ENCODE measurements at places on chromosomes 1 and 21.
A peak's percentile ranks its signal among the peaks of the same experiment; 100 is the strongest.

DNA sequence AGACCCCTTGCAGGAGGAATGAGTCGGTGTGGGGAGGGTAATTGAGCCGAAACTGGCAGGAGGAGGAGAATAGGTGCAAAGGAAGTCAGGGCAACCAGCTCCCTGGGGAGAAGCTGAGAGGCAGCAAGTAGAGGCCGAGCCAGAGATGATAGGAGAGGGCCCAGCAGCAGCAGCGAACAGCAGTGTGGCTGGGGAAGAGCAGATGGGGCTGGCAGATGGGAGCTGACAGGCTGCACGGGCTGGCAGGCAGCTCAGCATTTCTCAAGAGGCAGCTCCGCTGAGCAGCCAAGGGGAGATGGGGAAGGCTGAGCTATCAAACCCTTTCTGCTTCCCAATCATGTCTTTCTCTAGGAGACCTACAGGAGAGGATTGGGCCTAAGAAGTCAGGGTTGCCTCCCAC lies 158.2 kb downstream of the TRIM33 start:
- DNase-seq = peak; percentile 27

DNA sequence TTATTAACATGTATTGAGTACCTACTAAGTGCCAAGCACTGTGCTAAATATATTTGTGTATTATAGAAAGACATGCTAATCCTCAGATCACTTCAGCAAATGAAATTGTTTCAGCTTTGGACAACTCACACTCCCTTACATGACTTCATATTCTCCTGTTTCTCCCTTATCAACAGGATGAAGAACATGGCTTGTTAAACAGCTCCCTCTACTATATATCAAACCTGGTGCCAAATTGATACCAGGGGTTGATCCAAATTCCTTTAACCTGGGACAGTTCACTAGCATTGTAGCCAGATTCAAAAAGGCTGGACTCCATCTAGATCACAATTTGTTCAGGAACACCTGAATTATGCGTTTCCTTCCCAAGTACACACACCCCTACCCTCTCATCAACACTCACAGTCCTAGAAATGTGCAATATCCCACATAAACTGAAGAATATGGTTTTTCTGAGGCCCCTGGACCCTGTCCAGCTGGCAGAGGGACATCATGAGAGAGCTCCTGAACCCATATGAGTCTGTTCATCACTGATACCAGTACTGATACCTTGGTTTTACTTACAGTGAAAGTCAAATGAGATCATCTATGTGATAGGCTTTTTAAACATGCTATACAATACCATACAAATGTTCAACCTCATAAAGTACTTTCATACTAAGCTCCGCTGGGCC lies 47.0 kb upstream of the PALMD start:
- no peak for DNase-seq

DNA sequence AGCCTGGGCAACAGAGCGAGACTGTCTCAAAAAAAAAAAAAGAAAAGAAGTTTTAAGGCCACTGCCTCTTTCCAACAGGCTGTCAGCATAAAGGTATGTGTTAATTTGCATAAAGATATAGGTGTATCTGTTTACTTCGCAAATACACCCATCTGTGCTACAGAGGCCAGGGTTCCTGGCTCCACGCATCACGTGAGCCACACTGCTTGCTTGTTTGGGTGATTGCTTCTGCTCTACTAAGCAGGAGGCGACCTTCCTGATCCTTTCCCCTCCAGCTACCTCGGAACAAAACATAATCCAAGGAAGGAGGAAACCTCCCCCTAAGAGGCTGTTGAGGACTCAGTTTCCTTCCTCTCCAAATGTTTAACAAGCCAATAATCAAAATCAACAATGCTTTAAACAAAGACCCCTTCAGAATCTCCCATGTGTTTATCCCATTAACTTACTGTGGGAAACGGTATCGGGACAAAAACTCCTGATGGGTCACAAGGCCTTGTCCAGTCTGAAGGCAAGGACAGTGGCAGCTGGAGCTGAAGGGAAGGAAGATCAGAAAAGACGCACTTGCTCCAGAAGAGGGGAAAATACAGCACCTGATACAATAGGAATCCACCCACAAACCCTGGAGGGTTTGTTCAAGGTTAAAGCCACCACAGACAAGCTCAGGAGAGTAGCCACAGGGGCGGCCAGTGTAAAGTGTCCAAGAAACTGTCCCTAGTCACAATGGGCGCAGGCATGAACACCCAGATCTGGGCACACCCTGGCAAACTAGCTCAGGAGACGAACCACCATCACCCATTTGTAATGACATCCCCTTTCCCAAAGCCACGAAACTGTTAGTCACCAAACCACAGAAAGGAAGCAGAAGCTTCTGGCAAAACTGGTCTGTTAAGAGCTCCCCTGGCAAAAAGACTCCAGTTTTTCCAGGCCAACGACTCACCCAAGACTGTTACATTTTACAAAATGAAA lies 17.2 kb downstream of the CTNNBIP1 start:
- no peak for DNase-seq

DNA sequence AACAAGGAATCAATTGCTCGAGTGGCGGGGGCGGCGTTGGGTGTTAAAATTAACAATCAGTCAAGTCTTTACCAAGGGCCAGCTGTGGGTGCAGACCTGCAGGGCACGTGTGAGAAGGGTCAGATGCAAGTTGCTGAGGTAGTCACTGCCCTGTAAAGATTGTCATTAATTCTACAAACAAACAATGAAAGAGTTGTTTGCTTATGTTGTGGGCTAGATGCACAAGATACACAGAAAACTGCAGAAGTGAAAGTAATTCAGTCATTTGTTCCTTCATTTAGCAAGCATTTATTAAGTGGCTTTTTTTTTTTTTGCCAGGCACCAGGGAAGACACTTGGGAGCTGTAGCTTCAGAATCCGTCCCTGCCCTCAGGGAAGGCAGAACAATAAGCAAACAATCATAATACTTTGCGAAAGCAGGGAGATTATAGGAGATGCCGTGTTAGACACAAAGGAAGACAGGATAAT lies 79.5 kb downstream of the NR5A2 start:
- DNase-seq = no peak

GRCh38 chr1:40393173-40393572 lies 19.6 kb downstream of the SMAP2 start:
- DNase-seq = no peak

- no peak for DNase-seq
Measured at GRCh38 chr1:63888984-63889383, 115.2 kb downstream of the ROR1 start.

DNA sequence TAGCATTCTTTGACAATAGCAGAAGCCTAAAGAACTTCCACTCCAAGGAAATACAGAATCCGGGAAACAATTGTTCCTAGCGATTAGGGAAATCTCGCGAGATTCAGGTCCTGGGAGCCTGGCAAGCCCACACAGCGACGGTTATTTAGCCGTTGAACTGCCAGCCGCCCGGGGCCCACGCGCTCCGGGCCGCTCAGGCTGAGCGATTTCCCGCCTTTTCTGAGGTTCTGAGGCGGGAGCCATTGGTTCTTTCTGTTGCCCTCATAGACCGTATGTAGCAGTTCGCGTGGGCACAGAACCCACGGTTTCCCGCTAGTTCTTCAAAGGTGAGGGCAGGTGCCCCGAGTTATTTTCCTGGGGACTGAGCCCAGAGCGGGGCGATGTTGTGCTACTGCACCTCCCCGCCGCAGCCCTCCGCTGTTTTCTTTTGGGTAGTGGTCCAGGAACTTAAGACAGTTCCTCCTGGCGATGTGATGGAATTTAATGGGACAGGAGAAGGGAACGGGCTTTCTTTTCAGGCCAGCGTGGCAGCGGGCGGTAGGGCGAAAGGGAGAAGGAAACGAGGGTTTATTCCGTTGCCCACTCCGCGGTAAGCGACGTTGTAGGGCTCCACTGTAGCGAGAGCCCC lies at the start of gene SYCP1:
SYCP1 (plus strand) TSS at position 171 of the 628 bp plus-strand sequence. CDS start 602 bp downstream, outside the sequence.
- DNase-seq = no peak

- no peak for DNase-seq
Measured at GRCh38 chr21:29526545-29526944, 227.8 kb downstream of the BACH1 start.

DNA sequence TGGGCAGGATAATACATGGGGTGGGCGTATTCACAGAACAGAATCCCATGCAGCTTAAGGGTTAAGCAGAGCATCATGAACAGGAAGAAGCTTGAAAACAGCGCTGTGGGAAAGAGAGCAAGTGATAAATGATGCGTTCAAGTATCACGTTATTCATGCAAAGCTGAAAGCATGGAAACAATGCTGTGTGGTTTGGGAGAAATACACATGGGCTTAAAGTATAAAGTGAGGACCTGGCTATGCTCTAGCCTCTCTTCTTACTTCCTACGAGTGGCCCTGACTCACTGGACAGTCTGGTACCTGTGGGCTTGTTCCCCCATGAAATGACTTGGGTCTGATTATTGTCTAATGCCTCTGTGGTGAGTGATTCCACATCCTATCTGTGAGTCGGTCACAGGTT lies 25.7 kb downstream of the TMPRSS2 start:
- no peak for DNase-seq

- peak; percentile 82 for DNase-seq
Measured at GRCh38 chr1:226355669-226356551, 46.9 kb upstream of the LIN9 start.

DNA sequence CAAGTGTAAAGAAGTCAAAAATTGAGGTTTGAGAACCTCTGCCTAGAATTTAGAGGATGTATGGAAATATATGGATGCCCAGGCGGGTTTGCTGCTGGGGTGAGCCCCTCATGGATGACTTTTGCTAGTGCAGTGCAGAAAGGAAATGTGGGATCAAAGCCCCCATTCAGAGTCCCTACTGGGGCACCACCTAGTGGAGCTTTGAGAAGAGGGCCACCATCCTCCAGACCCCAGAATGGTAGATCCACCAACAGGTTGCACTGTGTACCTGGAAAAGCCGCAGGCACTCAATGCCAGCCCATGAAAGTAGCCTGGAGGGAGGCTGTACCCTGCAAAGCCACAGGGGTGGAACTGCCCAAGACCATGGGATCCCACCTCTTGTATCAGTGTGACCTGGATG lies 330.7 kb upstream of the DPYD start:
- no peak for DNase-seq

- no peak for DNase-seq
Measured at GRCh38 chr1:92363401-92363800, 64.5 kb downstream of the RPAP2 start.

GRCh38 chr21:31348188-31348587 lies 4.1 kb upstream of the TIAM1 start:
- DNase-seq = no peak

GRCh38 chr1:40901886-40902852 lies 40.0 kb upstream of the CITED4 start:
- DNase-seq = peak; percentile 23

- DNase-seq = no peak
Measured at GRCh38 chr21:37230632-37231248, 36.4 kb downstream of the VPS26C start.

GRCh38 chr1:110627764-110628163 lies 21.6 kb upstream of the KCNA2 start:
- no peak for DNase-seq

DNA sequence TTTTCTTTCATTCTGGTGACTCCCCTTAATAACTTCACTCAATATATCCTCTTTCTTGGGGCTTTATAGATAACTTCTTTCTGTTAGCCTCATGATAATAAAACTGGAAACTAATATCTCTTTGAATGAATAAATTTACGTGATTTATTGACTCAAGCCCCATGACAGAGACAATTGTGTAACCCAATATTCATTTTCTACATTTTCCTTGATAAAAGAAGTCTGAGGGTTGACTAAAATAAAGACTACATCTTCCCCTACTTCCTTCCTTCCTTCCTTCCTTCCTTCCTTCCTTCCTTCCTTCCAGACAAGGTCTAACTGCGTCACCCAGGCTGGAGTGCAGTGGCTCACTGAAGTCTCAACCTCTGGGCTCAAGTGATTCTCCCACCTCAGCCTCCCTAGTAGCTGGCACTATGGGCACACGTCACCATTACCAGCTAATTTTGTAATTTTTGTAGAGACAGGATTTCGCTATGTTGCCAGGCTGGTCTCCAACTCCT lies 85.1 kb downstream of the CYYR1 start:
- DNase-seq = no peak

DNA sequence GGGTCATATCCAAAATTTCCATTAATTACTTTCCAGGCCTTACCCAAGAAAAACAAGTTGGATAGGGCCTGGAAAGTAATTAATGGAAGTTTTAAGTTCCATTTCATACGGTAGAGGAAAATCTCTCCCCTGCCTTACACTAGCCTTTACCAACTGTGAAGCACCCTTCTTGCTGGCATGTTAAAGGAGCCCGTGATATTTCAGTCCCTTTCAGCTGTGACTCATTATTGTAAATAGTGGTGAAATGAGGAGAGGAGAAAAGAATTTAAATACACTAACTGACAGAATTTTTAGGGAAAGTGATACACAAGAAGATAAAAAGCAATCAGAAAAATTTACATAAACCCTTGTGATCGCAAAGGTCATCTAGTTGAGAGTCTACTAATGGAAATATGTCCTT lies 20.3 kb upstream of the KAZN start:
- DNase-seq = no peak

- DNase-seq = peak; percentile 81
Measured at GRCh38 chr1:234535763-234536515, 57.0 kb upstream of the TARBP1 start.

DNA sequence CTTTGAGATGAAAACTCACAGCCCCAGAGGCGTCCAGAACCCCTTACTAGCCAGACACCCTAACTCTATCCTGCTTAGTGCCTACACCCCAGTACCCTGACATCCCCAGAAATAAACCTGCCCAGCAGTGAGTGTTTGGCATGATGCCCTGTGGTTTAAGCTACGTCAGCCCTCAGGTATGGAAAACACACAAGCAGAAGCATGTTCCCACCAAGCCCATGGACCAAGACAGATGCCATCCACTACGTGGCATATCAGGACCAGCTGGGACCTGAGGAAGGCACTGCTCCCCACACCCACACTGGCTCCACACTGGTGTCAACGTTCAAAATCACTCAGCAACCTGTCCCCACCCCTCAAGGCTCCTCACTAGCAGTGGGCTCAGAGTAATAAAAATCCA lies 116.4 kb downstream of the SYT2 start:
- no peak for DNase-seq

GRCh38 chr1:19350566-19350965 lies 38.4 kb downstream of the SLC66A1 start:
- DNase-seq = no peak

DNA sequence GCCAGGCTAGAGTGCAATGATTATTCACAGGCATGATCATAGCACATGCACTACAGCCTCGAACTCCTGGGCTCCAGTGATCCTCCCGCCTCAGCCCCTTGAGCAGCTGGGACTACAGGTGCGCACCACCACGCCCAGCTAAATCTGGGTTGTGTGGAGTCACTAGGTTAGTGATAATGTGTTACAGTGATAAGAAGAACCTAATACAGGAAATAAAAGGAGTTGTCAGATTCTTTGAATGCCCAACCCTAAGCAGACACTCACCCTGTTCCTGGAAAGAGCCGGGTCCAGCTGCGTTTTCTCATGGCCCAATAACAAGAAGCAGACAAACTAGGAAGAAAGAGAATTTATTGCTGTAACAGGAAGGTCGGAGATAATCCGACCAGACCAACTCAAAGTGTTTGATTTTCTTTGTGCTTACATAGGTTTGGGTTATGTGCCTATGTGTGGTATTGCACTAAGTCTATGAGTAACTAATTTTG lies 8.8 kb downstream of the IFNGR2 start:
- no peak for DNase-seq

- DNase-seq = no peak
Measured at GRCh38 chr1:53909946-53910345, 16.0 kb downstream of the DIO1 start.
